ENCODE measurements at places on chromosomes 4 and X.

- DNase-seq, result no peak
Measured at GRCh38 chr4:122083351-122083750, 68.8 kb upstream of the BLTP1 start.

GRCh38 chr4:120299631-120300030 is 233.0 kb upstream of the MAD2L1 start:
- DNase-seq, result no peak

DNA sequence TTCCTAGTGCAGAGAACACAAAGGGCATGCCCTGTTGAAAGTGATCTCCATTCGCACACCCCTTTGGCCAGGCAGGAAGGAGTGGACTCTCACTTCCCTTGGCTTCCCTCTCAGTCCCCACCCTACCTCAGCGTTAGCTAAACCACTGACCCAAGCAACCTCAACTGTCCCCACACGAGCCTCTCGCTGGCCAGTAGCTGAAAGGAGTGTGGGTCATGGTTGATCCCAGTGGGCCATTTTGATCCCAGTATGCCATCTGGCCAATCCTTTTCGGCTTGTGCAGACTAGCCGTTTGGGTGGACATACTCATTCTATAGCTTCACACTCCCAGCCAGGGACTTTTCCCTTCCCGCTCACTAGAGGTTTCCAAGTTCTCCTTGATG is 24.4 kb upstream of the BCORL1 start:
- no peak for DNase-seq

DNA sequence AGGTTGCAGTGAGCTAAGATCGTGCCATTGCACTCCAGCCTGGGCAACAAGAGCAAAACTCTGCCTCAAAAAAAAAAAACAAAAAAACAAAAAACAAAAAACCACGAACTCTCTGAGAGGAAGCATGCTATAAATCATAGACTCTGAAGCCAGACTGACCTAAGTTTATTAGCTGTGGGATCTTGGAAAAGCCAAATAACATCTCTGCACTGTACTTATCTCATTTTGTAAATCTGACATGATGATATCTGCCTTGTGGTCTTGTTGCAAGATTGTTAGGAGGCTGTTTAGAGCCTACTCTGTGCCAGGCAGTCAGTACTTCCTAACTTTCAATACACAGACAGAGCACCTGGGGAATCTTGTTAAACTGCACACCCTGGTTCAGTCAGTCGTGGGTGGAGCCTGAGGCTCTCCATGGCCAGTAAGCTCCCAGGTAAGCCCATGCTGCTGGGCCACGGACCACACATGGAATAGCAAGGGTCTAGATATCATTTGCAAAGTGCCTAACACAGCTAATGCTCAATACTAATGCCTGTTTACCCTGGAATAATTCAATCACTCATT is 107.6 kb upstream of the SMIM10 start:
- DNase-seq, result no peak

DNA sequence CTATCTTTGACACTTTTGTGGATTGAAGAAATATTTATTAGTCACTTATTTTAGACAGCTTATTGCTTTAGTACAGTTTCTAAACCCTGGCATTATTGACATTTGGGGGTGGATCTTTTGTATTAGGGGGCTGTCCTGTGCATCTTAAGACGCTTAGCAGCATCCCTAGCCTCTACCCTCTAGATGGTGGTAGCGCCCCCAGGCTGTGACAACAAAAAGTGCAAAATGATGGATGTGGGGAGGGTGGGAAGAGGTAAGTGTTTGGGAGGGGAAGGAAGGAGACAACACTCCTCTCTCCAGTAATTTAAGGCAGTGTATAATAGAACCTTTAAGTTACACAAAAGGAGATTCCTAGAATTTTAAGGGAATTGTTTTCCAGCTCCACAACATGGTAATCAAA is 1210.6 kb downstream of the C4orf33 start:
- no peak for DNase-seq

GRCh38 chrX:12843061-12843667 is 23.7 kb upstream of the TLR7 start:
- DNase-seq, result no peak

DNA sequence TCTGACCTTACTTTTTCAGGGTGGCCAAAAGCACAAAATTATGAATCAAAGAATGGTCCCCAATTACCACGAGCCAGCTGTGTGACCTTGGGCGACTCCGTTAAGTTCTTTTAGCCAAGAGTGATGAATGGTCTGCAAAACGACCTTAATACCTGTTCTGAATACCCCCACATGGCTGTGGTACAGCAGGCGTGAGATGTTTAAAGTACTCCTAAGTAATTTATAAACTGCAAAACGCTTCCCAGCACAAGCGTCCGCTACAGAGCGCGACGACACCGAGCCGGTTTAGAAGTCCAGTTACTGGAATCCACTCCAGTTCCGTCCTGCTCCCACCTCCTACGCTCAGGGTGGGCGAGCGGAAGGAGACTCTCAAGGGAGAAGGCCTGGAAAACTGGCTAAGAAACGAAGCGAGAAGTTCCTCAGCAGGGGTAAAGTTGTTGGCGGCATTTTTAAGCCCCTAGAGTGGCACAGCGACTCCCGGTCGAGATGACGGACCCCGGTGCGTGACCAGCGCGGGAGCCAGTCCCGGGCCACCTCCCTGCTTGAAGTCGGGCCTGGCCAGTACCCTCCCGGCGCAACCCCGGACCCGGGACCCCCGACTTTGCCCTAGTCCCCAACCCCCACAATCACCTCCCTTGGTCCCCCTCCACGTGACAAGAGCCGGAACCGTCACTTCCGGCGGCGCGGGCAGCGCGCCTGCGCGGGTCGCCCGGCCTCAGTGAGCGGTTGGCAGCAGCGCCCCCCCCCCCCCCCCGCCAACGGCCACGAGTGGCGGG is 659 bp upstream of the BMP2K start:
- peak; percentile 60 for DNase-seq

- DNase-seq, result no peak
Measured at GRCh38 chr4:40730091-40730679, 19.6 kb upstream of the NSUN7 start.

DNA sequence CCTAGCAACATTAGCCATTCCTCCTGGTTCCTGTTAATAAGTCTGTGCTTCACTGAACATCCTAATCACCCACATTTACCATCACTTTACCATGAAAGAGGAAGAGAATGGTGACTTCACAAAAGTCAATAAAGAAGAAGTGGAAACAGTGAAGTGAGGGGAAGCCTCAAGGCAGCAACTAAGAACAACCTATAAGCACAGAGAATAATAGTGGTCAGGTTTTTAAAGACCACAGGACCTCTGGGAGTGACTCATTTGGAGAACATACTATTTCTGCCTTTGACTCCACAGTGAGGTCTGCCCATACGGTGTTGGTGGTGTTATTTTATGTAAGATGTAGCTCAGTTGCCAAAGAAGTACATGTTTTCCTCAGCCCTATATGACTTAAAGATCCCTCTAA is 86.0 kb upstream of the TET2 start:
- no peak for DNase-seq

DNA sequence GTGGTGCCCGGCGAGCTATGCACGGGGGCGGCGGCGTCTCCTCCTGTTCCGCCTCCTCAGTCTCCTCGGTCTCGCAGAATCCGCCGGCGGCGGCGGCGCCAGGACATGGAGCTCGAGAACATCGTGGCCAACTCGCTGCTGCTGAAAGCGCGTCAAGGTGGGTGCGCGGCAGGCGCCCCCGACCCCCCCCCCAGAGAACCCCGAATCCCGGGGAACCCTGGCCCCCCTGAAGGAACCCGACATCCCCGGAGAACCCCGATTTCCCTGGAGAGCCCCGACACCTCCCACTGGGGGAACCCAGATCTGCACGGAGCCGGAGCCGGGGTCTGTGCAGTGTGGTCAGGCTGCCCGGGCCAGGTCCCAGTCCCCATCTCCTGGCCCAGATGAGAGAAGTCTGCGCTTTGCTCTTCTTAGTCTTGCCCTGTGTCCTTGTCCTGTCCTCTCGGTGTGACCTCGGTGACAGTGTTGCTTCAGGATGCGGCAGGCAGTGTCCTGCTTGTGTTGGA is 648 bp downstream of the GRK4 start:
- no peak for DNase-seq

DNA sequence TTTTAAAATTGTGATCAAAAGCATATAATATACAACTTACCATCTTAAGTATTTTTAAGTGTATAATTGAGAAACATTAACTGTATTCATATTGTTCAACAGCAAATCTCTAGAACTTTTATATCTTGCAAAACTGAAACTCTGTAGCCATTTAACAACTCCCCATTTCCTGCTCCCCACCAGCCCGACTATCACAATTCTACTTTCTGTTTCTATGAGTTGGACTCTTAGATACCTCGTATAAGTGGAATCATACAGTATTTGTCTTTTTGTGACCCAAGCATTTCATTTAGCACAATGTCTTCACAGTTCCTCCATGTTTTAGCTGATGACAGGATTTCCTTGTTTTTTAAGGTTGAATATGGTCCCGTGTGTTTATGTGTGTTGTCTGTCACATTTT is 106.0 kb downstream of the LRBA start:
- no peak for DNase-seq

DNA sequence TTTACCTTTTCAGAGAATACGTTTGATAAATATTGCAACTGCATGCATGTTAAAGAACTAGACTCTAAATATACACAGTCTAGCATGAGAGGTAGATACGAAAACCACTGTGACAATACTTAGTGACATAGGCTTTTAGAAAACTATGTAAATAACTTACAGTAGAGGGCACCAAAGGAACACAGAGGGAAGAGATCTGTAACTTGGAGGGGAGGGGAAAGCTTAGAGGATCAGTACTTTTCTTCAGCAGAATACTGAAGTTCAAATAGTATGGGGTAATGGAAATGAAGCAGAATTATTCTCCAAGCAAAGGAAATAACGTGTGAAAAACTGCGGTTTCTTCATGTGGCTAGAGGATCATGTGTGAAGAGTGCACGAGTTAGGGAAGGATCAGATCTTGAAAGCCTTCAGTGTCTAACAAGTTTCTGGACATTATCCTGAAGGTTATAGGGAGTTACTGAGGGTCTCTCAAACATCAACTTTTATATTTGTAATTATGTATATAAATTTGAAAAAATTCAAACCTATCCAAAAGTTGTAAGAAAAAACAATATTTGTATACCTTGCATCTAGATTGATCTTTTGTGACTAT is 264.3 kb downstream of the NPFFR2 start:
- no peak for DNase-seq

GRCh38 chr4:145156986-145157385 is 23.4 kb downstream of the OTUD4 start:
- DNase-seq, result no peak

DNA sequence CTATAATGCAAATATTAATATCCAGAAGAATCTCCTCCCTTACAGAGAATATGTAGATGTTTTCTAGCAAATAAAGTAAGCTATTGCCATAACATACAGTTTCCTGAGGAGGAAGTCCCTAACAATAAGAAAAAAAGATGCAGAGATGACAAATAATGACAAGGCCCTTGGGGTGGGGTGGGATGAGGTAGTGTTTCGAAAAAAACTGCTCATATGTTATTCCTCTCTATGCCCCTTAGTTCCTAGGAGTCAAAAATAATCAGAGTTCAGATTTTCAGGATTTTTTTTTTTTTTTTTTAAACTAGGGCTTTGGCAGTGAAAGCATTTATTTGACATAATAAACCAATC is 99.0 kb downstream of the ZAR1 start:
- no peak for DNase-seq

DNA sequence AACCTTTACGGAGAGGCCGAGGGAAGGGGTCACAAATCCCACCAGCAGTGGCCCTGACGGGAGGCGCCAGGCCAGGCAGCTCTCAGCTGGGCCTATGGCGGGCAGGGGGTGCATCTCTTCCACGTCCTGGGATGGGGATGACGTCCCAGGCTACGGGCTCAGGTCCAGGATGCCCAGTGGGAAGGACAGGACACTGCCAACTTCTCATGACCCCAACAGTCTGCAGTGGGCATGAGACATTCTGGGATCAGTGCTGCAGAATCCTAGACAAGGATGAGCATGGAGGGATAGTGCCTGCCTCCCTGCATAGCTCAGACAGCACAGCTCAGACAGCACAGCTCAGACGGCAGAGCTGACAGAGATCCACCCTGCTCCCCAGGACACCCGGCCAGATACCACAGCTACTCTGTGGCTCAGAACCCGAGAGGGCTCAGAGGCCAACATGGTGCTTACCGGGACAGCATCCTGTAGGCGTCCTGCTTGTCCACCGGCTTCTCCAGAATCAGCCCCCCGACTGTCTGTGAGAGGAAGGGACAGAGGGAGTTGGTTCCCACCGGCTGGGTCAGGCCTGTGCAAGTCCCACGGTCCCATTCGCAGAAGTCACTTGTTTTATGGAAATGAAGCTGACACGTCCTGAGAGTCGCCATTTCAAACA is 17.3 kb downstream of the ASMTL start:
- DNase-seq, result no peak

DNA sequence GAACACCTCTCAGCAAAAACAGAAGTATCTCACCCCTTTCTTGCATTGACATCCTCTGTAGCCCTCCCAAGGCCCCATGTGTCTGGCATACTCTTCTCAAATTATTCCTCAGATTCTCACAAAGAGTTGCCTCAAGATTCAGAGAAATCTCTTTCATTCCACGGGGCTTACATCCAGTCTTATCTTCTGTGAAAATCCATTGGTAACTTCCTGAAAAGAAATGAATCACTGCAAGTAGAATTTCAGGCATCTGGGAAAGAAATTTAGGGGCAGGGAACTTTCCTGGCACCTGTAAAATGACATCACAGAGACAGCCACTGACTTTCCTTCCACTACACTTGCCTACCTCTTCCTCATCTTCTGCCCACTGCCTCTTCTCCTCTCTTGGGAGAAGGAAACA is 182.5 kb upstream of the ARHGEF9 start:
- peak; percentile 54 for DNase-seq

GRCh38 chr4:174672276-174672675 is 150.0 kb upstream of the HPGD start:
- no peak for DNase-seq

Measured in HS-27A (cell line).